Frontal cortex (tissue), 4 donors: ENCODE measurements at places on chromosomes 12 and 14.

DNA sequence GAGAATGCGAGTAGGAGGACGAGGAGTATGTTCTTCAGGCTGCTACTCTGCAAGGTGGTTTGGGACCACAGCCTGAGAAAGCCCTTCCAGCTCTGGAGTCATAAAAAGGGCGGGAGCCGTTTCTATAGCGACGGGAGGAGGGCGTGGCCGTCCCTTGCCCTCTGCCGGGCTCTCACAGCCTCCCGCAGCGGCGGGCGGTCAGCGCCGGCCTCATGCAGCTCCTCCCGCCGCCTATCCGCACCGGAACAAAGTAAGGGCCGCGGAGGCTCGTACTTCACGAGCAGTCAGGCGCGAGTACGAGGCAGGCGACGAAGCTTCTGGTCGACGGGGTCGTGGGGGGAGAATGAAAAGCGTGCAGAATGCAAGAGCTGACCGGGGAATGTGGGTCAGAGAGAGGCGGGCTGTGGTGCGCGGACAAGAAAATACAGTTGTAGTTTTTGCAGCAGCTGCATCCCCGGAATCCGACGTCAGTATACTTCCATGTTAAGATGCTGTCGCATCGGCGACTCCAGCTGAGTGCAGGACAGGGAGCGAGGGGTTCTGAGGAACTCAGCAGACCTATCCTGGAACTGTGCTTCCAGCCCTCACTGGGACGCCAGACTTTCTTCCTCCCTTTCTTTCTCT, at the start of gene DYRK4:
Gene DYRK4 (plus strand): TSS at position 175 of the 624 bp plus-strand sequence. CDS start 38 bp downstream, at position 213.
- peak; percentile 83 for DNase-seq

GRCh38 chr12:132414634-132415326, 75.2 kb upstream of the FBRSL1 start:
- peak; percentile 84 for DNase-seq

- DNase-seq: no peak
Observed at GRCh38 chr12:89661706-89662330, 46.8 kb downstream of the ATP2B1 start.

- DNase-seq: no peak
Observed at GRCh38 chr12:64080319-64081007, 141.6 kb downstream of the KICS2 start.

DNA sequence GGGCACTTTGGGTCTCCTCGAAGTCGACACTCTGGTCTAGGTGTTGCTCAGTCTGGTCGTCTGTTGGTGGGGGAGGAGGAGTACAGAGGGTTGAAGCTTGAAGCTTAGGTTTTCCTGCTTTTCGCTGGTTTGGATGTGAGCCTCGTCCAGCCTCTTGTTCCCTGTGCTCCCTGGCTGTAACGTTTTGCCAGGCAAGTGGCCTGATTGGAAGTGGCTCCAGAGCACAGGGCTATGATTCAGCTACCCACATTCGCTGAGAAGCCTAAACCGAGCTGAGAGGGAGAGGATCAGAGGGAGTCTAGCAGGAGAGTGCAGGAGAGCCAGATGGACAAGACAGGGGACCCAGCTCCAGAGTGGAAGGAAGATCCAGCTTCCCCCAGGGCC, 6.1 kb downstream of the HOXC10 start:
- DNase-seq: no peak

- no peak for DNase-seq
Observed at GRCh38 chr12:105929192-105929591, 209.6 kb downstream of the NUAK1 start.

- DNase-seq: no peak
Observed at GRCh38 chr14:23118506-23119362, at the start of gene CEBPE. TSS of gene CEBPE (minus strand) at chr14:23119255. CDS start at chr14:23119091, 164 bp downstream.

DNA sequence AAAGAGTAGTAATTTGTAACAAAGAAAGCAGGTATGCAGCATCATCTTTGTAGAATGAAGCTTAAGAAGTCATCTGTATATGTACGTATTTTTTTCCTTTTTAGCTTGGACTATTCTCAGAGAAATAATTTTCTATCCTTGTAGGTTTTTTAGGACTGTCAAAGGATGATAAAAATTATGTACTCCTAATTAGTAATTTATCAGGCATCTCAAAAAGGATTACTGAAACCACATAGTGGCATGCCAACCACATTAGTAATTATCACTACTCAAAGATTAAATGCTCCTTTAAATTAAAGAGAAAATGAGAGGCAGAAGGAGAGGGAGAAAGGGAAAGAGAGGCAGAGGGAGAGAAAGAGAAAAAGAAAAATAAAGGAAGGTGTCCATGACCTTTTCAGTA, 17.3 kb downstream of the TTC8 start:
- no peak for DNase-seq

DNA sequence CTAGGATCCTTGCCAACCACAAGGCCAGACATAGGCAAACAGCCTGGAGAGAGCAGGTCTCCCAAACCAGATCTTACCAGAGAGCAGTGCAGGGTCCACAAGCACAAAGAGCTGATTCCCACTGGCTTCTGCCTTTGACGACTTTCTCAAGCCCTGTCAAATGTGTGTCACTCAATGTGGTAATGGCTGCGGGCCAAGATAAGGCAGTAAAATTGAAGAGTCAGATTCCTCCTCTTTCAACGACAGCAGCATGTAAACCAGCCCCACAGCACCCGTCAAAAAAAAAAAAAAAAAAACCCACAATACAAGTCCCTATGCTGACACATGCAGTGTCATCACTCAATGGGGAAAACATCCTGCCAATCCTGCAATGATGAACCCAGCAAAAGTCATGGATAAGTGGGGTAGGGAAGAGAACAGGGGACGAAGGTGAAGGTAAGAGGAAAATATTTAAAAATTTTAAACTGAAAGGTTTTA, at the start of gene STON2:
Gene STON2 (minus strand): TSS at position 123 of the 477 bp plus-strand sequence. CDS start 1,942 bp downstream, outside the sequence.
- DNase-seq: no peak

DNA sequence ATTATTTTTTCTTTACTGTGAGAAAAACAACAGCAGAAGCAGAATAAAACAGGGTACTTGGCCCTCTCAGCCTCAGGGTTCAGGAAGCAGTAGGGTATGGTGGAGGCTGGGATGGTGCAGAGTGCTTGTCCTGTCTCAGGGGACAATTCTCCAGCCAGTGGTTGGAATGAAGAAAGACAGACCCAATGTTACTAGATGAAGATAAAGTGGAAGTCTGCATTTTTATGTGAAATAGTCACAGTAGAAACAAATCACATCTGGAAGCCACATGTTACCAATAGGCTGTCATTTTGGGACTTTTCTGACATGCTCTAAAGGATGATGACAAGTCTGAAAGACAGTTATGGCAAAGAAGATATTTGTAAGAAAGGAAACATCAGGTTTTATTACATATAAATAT, 32.3 kb downstream of the PROX2 start:
- DNase-seq: no peak

DNA sequence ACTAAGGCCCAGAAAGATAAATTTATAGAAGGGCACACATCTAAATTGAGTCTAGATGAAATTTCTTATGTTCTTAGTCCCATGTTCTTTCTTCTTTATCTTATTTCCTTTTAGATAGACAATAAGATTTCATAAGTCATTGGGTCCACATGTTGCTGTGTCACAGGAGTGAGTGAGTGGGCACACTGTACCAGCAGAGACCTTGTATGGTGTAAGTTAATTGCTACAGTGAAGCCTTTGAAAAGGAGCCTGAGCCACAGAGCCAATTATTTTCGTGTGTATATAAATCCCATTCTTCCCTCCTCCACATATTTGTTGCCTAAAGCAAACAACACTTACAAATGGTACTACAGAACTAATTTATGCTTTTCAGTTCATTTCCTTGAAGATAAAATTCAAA, 79.1 kb downstream of the GRIP1 start:
- no peak for DNase-seq

- DNase-seq: no peak
Observed at GRCh38 chr14:80958226-80958625, 2.8 kb downstream of the TSHR start.

DNA sequence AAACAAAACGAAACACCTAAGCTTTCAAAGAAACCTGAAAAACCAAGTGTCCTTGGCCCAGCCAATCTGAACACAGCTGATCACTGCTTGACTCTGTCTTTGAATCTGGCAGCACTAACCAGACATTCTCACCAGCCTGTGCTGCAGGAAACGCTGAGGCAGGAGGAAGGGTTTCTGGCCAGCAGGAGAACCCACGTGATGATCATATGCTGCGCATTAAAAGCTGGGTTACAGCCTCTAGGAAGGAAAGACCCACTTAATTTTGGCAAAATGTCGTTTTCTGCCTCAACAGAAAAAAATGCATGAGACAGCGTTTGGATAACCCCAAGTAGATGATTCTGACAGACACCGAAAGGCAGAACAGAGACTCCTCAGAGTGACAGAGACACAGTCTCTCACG, 9.8 kb downstream of the APPL2 start:
- DNase-seq: no peak

GRCh38 chr12:96121271-96121711, 72.9 kb upstream of the ELK3 start:
- DNase-seq: no peak

DNA sequence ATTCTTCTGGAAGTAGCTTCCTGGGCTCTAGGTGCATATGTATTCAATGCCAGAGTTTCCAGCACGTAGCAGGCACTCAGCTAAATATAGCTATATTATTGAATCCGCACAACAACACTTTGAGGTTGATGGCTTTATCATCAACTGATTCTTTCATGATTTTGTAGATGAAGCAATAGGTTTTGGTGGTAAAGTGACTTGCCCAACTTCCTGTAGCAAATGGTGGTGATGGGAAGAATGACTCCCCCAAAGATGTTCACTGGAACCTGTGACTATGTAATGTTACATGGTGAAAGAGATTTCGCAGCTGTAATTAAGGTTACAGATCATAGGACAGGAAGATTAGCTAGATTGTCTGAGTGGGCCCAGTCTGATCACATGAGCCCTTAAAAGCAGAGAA, 3.2 kb downstream of the TDRD9 start:
- DNase-seq: no peak

- no peak for DNase-seq
Observed at GRCh38 chr12:108505129-108505528, 9.9 kb upstream of the FICD start.

DNA sequence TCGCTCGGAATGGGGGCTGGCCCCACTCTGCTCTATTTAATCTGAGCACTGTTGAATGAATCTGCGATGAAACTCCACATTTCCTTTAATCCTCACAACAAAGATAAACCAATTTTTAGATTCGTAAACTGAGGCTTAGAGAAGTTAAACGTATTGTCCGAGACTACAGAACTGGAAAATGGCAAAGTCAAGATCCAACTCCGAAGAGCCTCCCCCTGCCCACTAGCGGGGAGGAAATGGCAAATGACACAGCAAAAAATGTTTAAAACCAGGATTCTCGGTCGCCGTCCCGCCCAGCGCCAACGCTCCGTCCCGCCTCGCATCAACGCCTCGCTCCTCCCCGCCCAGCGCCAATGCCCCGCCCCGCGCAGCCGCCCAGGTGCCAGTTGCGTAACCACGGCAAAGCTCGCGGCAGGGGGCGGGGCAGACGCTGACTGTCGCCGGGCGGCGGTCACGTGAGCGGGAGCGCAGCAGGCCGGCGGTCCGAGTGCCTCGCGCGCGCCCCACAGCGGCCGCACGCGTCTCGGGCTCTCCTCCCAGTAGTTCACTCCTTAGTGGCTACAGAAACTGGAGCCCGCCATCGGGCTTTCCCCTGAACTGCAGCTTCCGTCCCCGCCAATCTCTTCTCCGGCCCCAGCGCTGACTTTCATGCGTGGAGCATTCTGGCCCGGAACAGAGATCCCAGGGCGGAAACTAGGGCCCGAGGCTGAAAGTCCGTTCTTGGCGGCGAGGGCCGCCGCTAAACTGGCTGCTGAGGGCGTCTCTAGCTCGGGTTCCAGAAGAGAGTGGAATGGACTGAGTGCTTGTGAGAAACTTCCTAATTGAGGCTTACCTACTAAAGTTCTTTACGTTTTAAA, 13.6 kb upstream of the LRRC23 start:
- peak; percentile 96 for DNase-seq

DNA sequence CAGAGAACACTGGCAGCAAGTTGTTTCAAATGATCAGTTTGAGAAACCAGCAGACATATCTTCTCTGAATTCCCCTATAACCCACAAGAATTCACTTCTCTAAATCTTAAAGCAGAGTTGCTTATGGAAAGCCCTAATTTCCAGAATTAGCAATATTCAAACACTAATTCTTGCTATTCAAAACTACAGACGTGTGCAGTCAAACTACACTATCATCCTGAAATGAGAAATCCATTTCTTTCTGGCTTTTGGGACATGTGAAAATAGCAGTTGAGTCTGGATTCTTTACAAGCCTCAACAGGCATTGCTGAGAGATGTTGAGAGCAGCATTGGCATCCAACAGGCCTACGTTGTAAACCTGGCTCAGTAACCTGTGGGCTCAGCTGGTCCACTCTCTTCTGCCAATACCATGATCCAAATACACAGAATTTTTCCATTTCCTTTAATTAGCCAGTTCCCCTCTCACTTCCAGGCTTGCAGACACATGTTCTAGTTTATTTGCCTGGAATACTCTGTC, 74.6 kb upstream of the TMTC1 start:
- no peak for DNase-seq

GRCh38 chr12:47391566-47391965, 311.8 kb upstream of the AMIGO2 start:
- no peak for DNase-seq

- DNase-seq: no peak
Observed at GRCh38 chr14:50816395-50817047, 14.4 kb downstream of the NIN start.

- DNase-seq: no peak
Observed at GRCh38 chr14:34124585-34124984, 173.7 kb upstream of the EGLN3 start.

GRCh38 chr12:96091833-96092232, 56.4 kb upstream of the LTA4H start:
- DNase-seq: no peak

DNA sequence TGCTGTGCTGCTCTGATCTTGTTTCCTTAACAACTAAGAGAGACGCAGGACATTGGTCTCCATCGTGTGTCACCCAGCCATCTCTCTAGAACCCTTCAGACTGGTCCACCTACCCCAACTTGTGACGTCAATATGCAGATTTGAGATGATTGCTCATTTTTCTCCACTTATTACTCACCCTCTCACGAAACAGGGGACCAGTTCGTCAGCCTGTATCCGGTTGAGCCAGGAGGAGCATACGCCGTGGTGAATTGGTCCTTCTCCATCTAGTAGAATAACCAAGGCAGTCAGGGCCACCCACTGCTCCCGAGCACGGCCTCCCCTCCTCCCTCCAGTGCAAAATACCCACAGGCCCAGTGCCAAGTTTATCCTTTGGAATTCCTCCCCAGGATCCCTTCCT, 36.2 kb upstream of the FBXO21 start:
- DNase-seq: no peak

DNA sequence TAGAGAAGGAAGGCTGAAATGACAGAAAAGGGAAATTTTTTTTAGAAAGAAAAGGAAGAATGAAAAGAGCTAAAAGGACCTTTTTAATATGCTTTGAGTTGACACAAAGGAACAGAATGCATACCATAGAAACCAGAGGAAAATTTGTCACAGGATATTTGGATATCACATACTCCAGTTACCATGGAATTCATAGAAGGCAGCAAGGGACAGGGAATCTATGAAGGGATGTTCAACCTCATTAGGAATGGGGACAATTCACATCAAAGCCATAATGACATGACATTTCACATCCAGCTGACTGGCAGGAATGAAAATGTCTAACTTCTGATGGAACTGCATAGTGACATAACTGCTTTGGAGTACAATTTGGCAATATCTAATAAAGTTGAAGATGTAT, 469.4 kb downstream of the CCER1 start:
- no peak for DNase-seq
